ENCODE measurements at places on chromosomes 16 and 17.

DNA sequence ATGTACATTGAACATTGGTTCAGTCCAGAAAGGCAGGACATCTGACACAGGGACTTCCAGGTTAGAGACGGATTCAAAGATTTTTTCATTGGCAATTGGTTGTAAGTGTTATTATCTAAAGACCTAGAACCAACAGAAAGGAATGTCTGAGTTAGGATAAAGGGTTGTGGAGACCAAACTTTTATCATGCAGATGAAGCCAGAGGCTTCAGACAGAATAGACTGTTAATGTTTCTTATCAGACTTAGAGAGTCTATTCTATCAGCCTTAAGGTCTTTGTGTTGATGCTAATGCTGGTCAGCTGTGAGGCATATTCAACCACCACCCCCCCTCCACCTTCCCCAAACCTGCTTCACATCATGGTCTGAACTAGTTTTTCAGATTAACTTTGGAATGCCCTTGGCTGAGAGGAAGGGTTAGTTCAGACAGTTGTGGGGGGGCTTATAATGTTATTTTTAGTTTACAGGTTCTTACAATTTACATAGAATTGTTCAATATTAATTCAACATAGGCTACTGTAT, 2.1 kb upstream of the ITGB3 start:
- DNase-seq, result no peak

DNA sequence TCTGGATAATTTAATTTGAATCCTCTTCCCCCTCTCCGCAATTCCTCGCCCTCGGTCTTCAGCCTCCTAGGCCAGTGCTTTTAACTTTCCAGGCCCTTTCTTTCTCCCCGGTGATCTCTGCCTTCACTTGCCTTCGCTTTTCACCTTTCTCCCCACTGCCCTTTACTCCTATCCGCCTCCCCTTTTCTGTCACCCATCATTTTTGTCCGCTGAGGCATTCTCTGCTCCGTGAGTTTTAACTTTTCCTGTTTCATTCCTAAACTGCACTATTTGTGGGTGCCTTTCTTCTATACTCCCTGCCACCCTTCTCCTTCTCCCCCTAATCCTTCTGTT, 729 bp downstream of the LONP2 start:
- no peak for DNase-seq

DNA sequence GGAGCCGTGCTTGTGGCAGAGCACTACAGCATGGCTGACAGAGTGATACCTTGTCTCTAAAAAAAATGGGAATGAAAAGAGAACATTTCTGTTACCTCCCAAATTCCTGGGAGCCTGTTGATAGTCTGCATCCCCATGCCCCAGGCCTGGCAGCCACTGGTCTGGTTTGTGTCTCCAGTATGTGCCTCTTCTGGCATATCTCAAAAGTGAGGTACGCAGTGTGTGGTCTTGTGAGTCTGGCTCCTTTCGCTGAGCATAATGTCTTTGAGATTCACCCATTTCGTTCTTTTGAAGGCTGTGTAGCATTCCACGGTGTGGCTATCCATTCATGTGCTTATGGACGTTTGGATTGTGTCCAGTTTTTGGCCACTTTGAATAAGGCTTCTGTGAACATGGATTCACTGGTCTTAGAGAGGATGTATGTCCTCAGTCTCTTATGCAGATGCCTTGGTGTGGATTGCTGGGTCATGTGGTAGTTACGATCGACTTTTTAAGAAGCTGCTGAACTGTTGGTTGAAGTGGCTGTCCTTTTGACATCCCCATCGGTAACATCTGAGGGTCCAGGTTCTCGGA, 39.1 kb downstream of the PRMT7 start:
- DNase-seq, result no peak

DNA sequence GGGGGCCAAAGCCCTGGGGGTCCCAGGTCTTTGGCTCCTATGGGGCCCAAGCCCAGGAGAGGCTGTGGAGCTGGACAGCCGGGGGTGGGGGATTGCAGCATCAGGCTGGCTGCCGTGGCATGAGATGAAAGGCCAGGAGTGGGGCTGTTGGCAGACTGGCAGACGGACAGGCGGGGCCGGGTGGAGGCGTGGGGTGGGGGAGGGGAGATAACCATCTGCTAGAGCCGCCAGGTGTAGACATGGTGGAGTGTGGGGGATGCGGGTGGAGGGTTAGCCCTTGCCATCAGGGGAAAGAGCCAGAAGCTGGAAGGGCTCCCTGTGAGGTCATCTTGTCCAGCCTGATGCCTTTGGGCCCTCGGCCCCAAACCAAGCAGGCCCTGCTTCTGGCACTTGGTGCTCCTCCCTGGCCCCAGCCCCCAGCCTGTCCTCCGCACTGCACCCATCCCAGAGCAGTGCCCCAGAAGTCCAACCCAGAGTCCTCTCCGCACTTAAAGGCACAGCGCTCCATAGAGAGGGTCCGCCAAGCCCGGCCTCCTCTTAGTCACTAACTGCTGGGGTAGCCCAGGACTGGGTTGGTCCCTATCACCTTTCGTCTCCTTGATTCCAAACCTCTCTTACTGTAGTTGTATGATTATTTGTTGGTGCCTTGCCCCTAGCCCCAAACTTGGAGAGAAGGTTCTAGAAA, 33.3 kb upstream of the DLX4 start:
- no peak for DNase-seq

GRCh38 chr17:38892083-38892482, 22.2 kb downstream of the LASP1 start:
- no peak for DNase-seq

GRCh38 chr16:9840761-9841665, 341.2 kb downstream of the GRIN2A start:
- no peak for DNase-seq

DNA sequence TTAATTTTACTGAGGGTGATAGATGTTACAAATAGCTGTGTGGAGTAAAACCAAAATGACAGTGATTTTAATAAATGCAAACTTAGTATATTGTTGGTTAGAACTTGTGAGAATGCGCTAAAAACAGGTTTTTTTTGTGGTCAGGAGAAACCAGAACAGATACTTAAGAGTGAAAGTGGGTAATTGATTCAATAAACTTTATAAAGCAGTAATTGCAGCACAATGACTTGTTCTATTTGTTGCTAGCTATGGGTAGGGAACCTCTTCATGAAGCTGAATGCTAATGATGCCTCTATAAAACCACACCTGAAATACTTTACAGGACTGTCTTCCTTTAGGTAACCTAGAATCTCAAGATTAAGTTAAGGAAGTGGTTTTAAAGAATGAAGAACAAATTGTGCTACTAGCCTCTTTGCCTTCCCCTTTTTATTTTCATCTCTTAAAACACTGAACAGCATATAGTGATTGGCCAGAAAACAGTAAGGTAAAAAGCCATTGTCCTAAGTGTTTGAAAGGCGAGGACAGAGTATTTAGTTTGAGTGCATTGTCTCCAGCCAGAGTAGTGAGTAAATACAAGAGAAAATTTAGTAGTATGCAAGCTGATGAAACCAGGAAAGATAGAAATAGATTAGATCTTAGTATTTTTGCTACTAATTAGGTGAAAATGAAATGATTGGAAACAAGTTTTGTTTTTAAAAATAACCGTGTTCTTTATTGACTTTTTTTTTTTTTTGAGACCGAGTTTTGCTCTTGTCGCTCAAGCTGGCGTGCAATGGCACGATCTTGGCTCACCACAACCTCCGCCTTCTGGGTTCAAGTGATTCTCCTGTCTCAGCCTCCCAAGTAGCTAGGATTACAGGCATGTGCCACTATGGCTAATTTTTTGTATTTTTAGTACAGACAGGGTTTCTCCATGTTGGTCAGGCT, 6.0 kb downstream of the GGNBP2 start:
- DNase-seq, result no peak

- no peak for DNase-seq
These were observed 66.7 kb downstream of the PIGL start for GRCh38 chr17:16283705-16284104.

DNA sequence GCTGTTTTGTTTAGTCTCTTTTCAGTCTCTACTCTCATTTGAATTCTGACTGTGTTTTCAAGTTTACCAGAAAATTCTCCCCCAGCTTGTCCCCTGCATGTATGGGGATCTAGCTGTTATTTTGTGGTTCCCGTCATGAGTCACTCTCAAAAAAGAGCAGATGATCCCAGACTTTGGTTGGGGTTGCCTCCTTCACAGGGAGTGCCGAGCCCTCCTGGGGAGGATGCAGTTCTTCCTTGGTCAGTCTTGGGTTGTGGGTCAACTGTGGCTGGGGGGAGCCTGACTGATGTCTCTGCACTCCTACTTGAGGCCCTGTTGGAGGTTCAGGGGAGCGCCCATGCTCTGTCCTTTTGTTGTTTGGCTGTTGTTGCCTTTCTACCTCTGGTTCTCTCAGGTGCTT, 37.7 kb downstream of the EPN2 start:
- no peak for DNase-seq

- no peak for DNase-seq
These were observed 16.9 kb downstream of the PLCG2 start for GRCh38 chr16:81796035-81796434.

GRCh38 chr16:14539156-14539555, 90.9 kb downstream of the PARN start:
- no peak for DNase-seq

DNA sequence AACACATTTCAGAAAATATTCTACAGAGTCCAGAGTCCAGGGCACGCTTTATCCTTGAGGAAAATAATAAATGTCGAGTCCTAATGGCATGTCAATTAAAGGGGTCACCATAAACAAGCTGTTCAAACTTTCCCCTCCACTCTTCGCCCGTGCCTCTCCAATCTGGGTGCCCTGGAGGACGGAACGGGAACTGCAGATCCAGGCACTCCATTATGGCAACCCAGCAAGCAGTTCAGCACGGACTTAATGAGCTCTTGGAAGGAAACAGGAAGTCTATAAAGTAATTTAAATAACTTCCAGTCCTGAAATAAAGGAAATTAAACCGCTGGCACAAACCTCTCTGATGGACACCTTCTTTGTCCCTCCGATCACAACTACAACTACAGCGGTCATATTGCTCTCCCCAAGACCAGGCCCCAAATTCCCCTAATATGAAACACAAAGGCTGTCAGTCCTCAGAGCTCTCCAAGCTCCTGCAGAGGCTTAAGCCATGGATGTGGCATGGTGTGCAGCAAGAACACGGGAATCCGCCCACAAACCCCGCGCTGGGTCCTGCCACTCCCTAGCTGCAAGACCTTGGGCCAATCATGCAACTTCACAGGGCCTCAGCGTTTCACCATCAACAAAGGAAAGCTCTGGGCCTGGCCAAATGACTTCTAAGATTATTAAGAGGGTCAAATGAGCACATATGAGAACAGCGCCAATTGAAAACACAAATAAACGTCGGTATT, 52.6 kb downstream of the ZFHX3 start:
- DNase-seq, result peak; percentile 57

DNA sequence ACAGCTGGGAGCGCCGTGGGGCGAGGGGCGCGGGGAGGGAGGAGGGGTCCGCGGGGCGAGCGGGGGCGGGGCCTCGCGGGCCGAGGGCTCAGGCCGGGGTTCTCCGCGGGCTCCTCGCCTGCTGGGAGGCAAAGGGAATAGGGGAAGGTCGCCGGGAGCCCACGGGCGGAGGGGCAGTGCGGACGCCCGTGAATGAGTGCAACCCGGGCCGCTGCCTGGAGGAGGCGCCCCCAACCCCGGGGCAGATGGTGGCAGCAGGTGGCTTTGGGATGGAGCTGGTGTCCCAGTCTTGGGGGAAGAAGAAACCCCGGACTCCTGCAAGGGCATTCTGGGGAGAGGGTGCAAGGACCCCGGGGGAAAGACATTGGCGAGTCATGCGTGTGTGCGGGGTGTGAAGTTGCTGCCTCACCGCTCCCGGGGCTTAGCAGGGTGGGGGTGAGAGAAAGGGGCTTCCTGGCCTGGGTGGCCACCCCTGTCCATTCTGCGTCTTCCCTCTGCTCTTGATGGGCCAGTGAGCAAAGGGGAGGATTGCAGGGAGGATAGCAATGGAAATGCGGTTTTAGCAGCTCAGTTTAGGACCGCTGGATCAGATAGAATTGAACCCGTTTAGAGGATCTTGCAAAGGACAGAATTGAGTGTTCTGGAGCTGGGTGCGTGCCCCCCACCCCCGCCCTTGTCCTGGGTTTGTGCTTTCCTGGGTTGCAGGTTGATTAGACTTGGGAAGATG, 526 bp downstream of the KIAA0513 start:
- DNase-seq, result no peak

- DNase-seq, result no peak
These were observed 57.8 kb upstream of the CDYL2 start for GRCh38 chr16:80862160-80862705.

DNA sequence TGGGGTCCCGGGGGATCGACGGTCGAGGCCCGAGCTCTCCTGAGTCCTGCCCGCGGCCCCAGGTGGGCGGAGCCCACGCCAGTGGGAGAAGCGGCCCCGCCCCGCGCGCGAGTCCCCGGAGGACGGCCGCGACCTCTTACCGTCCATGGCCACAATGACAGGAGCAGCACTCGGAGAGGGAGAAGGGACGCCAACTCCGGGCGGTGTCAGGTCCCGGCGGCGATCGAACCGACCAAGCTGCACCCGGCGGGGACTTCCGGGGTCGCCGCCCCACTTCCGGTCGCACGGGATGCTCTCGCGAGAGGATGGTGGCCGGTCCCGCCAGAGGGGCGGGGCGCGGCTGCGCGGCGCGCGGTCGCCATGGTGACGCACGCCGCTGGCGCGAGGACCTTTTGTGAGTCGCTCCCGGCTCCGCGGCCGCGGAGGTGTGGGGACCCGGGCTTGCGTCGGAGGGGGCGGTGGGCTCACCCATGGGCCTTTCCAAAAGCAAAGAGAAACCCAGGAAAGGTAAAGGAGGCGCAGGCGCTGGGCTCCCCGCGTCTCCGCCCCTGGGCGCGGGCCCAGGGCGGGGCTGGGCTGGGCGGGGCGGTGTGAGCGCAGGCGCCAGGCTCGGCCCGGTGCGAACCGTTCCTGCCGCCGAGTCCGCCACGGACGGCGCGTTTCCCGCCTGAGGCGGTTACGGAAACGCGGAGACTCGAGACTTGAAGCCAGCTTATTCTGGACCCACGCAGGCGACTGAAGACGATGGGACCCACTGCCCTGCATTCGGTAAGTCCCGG, at the start of the genes CHMP1A and SPATA33:
CHMP1A (minus strand) TSS at position 267 of the 779 bp plus-strand sequence; CDS start at position 147, 120 bp downstream.
SPATA33 (plus strand) TSS at position 395 of the 779 bp plus-strand sequence; CDS start at position 471, 76 bp downstream.
- peak; percentile 94 for DNase-seq
